ENCODE measurements at places on chromosomes 11 and 22. TPM values are rescaled to one million over a fixed set of nuclear protein-coding genes. Genes with fewer than 3 reads are reported as not detected.

DNA sequence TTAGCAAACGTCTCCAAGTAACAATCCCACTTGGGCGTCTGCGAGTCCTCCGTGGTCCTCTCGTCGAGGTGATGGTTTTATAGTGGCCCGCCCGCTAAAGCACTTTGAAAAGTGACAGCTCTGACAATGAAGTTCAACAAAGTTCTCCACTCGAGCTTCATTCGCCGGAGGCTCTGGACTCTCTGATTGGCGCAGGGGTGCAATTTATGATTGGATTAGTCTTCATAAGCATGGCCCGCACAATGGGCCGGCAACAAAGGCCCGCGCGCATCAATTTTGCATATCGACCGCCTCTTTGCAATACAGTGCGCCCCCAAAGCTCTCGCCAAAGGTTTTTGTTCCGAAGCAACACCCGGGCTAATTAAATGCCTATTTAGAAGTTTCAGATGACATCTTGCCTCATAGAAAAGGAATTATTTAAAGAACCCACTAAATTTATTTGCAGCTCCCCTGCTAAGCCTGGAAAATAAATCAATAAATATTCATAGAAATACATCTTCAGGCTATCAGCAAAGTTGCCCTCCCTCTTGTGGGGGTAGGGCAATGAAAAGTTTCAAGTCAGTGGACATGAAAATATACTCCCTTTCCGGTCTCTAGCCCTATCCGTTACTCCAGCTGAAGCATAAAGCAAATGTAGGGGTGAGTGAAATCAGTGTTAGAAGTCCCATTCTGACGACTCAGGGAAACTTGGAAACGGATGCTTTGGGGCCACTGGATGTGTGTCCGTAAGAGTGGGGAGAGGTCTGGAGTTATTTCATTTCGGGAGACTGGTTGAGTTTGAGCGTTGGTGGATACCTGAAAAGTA, at the start of gene DBX1:
Gene DBX1, minus strand, starts transcription at position 51 of the 805 bp plus-strand sequence. CDS start 151 bp downstream, outside the sequence.
- DNase-seq: no peak

GRCh38 chr11:122807731-122808477, 30.4 kb upstream of the CRTAM start:
- no peak for DNase-seq

GRCh38 chr22:48417225-48418070, 1410.2 kb downstream of the BRD1 start:
- DNase-seq: no peak

Gene HOATZ
- total RNA-seq: not detected

Measured in left colon (tissue), 2 donors.